ENCODE measurements at places on chromosomes 12 and 14. TPM values are rescaled to one million over a fixed set of nuclear protein-coding genes. Genes with fewer than 3 reads are reported as not detected.
A peak's percentile ranks its signal among the peaks of the same experiment; 100 is the strongest.

DNA sequence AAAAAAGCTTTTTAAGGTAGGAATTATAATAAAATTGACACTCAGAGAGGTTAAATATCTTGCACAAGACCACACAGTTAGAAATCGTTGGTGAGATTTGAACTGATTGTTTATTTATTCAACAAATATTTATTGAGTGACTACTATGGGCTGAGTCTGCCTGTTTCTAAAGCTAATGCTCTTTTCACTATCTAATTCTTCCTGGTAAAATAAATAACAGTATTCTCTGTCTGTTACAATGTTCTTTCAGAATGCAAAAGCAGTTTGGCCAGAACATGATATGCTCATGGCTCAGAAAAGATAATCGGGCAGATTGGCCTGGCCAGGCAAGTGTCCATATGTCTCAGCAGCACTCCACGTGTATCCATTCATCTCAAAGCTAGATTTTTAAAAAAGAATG is 82.0 kb downstream of the BTG1 start:
- DNase-seq = no peak

GRCh38 chr12:56298828-56299227 is 1.3 kb downstream of the CS start:
- no peak for DNase-seq

- no peak for DNase-seq
Measured at GRCh38 chr12:28025821-28026505, 53.4 kb upstream of the PTHLH start.

DNA sequence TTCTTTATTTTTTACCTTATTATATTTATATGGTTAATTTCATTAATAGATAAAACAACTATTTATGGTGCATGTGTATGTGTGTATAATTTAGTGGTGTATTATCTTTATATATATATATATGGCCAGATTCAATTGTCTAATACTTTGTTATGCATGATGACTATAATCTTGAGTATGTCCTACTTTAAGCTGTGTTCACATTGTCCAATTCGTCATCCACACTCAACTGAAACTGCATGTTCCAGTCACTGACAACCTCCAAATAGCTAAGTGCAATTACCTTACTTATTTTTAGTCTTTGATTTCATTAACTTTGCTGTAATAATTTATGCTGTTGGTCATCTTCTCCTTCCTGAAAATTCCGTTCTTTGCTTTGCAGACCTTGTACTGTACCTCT is 306.5 kb upstream of the TMTC1 start:
- DNase-seq = no peak

DNA sequence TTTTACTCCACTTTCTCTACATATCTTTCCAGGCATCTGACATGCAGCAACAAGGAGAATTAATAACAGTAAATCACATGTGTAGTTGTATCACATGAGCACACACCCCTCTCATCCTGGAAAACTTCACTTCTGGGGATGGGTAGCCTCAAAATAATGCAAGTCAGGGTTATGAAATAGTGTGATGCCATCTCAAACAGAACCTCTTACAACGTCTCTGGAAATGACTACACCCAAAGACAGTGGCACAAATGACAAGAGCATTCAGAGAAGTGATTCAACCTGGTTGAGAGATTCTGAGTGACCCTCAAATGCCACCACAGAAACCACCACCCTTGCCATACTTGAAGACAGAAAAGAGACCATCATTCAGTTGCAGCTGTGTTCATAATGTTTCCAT is 2.8 kb downstream of the DIO2 start:
- DNase-seq = no peak

- no peak for DNase-seq
Measured at GRCh38 chr12:25839470-25839869, 119.0 kb upstream of the RASSF8 start.

DNA sequence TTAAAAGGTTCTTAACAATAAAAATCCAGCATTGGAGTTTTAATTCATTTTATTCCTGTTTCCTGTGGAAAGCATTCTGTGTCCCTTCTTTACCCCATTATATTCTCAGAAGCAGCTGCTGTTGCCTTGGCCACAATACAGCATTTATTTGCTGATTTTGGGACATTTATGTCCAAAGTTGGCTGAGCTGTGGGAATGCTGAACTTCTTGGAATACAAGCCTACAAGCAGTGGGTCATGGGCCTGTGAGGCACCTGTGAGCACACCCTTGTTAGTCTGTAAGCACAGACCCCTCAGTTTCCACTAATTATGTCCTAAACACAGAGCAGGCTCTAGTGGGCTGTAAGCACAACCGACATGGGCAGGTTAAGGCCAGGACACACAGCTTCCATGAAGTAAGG is 122.2 kb upstream of the IGF1 start:
- peak; percentile 11 for DNase-seq

The SRRM4 gene
- polyA plus RNA-seq = 0.46 TPM

- DNase-seq = no peak
Measured at GRCh38 chr12:119649202-119649808, 18.6 kb upstream of the PRKAB1 start.

The DHH gene
- 0.73 TPM for polyA plus RNA-seq

Measured in right lung (tissue), 10 donors.